Stimulated activated CD8-positive, alpha-beta memory T cell treated with anti-CD3 and anti-CD28 coated beads, Interleukin-12 subunit alpha, Interleukin-12 subunit beta, amount 100 ng/mL, for 4 hours (primary cell): ENCODE measurements at places on chromosomes 7 and 10.

DNA sequence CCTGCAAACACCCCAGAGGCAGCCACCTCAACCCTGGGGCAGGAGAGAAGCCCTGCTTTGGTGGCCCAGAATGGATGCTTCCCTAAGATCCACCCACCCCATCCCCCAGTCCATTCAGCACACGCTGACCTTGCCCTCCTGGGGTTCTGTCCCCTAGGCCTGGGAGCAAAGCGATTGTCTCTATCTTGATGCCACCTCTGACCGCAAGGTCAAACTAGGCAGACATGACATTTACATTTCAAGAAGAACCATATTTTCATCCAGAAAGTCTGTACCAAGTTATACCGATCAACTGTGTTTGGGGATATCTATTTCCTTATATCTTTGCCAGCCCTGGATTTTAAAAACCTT lies 23.0 kb downstream of the MAT1A start:
- no peak for DNase-seq

DNA sequence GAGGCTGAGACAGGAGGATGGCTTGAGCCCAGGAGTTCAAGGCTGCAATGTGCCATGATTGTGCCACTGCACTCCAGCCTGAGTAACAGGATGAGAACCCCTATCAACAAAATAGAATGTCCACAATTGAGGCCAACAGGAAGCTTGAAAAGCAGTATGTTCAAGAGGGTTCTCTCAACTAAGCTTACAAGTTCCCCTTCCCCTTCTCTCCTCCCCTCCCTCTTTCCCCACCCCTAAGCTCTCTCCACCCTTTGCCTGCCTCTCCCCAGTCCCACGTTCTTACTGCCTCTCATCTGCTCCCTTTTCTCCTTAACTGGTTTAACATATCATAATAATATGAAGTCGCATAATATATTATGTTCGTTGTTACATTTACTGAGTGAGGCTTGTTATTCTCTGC lies 35.4 kb downstream of the KIAA1549 start:
- no peak for DNase-seq

DNA sequence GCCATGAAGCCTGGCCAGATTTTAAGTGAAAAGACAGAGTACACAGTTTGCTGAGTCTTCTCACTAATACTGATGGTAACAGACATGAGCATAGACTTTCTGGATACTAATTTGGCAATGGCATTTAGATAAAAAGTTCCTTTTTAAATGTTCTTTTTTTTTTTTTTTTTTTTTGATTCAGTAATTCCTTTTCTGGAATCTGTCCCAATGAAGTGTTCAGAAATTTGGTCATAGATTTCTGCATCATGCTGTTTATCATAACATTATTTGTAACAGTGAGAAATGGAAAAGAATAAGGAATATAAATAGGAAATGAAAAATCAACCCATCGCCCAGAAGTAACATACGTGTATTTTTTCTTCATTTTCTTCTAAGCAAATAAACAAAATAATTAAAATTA lies 354.9 kb downstream of the CALN1 start:
- DNase-seq, result no peak

GRCh38 chr10:101267290-101267680 lies 38.0 kb upstream of the LBX1 start:
- no peak for DNase-seq

DNA sequence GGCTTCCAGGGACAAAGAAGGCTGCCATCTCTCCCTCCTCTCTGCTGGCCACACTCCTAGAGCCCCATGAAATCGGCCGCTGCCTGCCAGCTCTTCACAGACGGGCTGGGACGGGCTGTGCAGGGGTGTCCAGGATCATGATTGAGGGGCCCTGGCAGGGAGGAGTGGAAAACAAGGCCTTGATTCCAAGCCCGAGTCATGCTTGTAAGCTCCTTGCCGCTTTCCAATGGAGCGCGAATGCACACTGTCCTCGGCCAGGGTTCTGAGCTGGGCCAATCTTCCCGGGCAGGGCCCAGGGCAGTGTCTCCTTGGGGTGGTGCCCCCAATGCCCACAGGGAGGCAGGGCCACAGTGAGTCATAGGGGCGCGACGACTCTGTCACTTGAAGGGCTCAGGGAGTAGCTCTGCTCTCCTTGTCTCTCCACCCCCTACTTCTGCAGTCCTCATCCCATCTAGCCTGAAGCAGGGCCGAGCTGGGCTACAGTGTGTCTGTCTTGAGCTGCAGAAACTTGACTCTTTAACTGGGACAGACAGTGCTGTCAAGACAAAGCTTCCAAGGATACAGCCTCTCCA lies 186.2 kb upstream of the SVIL start:
- DNase-seq, result no peak

GRCh38 chr10:29841724-29842649 lies 207.2 kb upstream of the SVIL start:
- DNase-seq, result no peak

DNA sequence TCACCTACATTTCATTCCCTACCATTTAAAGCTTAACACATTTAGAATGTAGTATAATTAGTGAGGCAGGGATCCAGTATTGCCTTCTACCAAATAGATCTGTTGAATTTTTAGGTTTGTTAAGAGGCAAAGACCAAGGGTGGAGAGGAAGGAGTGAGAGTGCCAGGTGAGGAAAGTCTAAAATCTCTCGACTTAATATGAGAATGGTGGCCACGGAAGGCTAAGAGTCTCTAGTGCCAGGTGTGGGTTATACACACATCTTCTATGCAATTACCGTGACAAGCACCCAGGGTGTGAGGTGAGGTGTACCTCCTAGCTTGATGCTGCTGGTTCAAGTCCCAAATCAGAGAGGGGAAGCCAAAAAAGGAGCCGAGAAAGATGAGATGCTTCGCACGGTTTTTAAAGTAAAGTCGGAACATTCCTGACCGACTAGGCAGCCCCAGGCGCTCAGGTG lies 439 bp downstream of the IQUB start:
- no peak for DNase-seq

DNA sequence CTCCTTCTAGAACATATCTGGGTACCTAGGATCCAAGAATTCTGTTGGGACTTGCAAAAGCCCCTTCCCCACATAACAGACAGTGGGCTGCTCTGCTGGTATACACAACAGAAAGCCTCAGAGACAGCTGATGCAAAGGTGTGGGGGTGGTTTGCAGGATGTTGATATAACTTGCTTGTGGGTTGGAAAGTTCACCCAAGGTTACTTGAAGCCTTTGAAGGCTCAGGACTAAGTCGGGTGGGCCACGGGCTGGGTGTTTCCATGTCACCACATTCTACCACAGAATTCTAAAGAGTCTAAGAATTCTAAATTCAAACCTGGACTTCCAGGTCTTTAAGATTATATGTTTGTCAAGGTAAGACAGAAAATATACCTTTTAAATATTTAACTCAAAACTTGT lies 7.4 kb upstream of the NRCAM start:
- no peak for DNase-seq

DNA sequence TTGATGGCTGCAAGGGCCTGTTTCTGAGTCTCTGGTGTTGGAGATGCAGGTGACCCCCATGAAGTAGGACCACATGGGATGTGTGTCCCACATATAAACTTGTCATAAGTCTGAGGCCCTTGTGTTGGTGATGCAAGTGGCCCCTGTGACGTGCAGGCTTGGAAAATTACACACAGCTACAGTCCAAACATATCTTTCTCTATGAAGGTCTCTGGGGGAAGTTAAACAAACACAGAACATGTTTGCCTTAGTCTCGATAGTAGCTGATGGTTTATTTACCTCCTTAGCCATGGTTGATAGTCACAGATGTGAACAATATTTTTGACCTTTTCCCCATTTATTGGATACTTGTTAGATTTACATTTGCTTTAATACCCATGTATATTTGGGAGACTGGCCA lies 64.7 kb downstream of the ADCY1 start:
- DNase-seq, result no peak
